ENCODE measurements at places on chromosomes 7 and 10.

DNA sequence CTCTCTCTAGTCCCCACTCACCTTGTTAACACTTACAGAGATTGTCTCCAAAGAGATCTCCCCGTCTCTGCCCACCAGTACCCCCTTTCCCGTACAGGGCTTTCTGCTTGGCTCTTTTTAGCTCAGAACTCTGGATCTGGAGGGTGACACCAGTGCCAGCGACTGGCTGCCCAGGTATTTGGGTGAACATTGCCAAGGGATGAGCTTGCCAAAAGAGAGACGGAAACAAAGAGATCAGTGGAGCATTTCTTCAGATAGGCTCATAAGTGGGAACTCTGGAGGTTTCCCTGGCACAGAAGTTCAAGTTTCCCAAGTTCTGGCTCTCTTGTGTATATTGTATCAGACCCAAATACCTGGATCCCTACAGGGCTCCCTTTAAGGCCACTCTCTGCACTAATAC is 30.0 kb downstream of the STRIP2 start:
- DNase-seq, result no peak

GRCh38 chr7:143050931-143051330 is 1.2 kb upstream of the OR6V1 start:
- DNase-seq, result no peak

DNA sequence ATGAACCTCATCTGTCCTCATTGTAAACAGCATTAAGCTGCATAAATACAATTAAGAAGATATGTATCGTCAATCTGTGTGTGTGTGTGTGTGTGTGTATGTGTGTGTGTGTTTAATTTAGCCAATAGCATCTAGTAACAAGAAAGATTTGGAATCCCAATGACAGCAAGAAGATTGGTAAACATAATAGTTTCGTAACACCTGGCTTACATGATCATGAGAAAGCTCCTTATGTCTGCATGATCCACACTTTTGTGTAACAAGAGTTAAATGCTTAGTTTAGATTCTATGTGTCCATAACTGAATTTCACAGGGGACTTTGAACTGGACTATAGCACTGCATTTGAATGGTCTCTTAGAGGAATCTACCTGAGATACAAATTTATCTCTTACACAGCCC is 191.0 kb upstream of the BET1 start:
- no peak for DNase-seq

- DNase-seq, result no peak
Measured at GRCh38 chr7:27586825-27587224, 75.9 kb downstream of the HIBADH start.

- no peak for DNase-seq
Measured at GRCh38 chr10:21950566-21950965, 53.0 kb downstream of the DNAJC1 start.

GRCh38 chr7:50656141-50656895 is 91.1 kb upstream of the DDC start:
- no peak for DNase-seq

DNA sequence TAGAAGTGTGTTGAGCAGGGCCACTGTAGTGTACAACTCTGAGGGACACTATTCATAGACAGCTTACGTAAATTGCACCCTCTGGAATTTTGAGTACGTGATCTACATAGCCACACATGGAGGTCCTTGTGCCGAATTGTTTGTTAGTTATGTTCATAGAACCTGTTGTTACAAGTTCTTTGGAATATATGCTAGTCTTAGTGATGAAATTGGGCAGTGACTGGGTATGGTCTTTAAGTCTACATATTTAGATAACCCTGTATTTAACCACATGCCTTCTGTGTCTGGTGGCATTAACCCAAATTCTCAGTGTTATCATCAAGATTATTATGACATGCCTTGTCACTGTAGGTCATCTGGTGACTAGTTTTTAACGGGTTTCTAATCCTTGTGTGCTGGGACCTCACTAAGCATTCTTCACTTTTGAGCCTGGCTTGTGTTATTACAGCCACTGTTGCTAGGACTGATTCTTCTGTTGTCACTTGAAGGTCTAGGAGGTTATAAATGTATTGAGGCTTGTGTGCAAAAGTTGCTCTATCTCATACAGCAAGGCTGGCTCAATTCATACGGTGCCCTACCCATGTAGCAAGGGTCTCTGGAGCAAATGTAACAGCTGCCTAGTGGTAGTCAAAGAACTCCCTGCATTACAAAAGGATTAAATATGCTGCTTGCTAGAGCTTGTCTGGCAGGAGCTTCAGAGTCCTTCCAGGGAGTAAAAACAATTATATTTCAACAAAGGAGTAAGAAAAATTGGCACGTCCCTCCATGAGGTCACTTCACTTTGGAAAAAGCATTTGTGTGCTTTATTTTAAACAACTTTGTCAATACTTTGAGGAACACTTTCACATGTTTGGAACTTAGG is 65.4 kb downstream of the CDK14 start:
- no peak for DNase-seq

GRCh38 chr10:80155696-80156215 is 23.2 kb downstream of the PLAC9 start:
- no peak for DNase-seq

GRCh38 chr10:122746408-122746807 is 46.8 kb upstream of the C10orf120 start:
- DNase-seq, result no peak

DNA sequence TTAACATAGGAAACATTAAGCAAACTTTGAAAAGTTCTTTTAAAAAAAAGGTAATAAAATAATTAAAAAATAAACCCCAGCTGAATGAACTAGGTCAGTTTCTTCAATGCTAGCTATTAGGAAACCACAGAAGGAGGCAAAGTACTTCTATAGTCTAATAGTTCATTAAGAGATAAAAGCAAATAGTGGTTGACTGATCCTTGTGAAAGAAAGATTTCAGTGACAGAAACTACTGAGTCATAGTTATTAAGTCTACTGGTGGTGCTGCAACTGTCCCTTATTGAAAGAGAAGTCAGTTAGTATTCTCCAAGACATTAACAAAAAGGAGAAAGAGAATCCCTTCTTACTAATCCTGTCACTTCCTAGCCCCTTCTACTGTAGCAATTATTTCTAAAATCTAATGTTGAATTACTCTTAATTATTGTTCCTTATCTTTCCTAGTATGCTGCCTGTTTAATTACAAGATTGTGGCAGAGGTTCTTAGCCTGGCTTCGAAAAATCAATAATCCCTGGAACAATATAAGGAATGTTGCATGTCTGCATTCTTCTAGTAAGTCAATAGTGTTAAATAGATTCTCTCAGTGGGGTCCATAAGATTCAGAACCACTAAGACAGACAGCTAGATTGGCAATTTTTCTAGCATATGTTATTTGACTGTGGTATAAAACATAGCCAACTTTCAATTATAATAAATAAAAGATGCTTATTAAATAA is 18.2 kb downstream of the TCTN3 start:
- DNase-seq, result no peak

DNA sequence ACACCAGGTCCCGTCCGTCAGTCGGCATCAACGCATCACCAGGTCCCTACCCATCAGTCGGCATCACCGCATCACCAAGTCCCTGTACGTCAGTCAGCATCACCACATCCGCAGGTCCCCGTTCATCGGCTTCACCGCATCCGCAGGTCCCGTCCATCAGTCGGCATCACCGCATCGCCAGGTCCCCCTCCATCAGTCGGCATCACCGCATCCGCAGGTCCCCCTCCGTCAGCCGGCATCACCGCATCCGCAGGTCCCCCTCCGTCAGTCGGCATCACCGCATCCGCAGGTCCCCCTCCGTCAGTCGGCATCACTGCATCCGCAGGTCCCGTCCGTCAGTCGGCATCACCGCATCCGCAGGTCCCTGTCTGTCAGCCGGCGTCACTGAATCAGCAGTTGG is 55.1 kb downstream of the IGF2BP3 start:
- no peak for DNase-seq

DNA sequence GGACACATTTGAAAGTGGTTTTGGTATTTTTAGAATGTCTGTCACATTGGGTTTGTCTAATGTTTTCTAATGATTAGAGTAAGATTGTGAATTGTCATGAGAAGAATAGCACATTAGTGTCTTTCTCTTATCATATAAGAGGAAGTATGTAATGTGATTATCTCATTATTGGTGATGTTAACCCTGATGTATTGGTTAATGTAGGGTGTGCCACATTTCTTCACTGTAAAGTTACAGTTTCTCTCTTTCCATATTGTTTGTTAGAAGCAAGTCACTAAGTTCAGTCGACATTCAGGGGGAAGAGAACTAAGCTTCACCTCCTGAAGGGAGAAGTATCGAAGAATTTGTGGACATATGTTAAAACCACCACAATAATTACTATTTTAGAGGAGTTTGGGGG is 56.3 kb upstream of the DNAH11 start:
- DNase-seq, result no peak

DNA sequence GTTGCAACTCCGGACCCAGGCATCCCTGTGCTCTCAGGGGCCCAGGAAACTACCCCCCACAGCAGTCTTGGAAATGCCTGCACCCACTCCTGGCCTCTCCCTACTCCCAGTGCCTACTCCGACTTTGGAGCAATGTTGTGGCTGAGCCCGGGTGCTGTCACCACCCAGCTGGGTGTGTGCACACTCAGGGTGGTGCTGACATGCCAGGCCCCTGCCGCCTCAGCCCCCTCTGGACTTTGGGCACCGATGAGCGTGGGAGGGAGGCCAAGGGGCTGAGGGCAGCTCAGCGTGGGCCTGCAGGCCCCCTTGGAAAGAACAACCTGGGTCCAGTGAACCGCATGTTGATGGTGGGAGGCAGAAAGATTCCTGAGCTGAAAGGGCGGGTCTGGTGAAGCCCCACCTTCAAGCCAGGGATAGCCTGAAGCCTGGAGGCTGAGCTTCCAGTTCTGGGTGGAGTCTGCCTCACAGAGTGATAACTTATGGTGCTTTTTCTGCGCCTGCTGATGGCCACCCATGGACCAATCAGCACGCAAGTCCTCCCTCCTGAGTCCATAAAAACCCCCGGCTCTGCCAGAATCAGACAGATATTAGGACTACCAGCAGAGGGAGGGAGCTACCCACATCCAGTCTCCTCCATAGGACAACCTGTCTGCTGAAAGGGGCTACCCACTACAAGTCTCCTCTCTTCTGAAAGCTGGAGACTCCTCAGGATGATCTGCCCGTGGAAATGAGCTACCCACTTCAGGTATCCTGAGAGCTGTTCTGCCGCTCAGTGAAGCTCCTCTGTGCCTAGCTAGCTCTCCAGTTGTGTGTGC is 380.4 kb upstream of the SORCS1 start:
- DNase-seq, result no peak

DNA sequence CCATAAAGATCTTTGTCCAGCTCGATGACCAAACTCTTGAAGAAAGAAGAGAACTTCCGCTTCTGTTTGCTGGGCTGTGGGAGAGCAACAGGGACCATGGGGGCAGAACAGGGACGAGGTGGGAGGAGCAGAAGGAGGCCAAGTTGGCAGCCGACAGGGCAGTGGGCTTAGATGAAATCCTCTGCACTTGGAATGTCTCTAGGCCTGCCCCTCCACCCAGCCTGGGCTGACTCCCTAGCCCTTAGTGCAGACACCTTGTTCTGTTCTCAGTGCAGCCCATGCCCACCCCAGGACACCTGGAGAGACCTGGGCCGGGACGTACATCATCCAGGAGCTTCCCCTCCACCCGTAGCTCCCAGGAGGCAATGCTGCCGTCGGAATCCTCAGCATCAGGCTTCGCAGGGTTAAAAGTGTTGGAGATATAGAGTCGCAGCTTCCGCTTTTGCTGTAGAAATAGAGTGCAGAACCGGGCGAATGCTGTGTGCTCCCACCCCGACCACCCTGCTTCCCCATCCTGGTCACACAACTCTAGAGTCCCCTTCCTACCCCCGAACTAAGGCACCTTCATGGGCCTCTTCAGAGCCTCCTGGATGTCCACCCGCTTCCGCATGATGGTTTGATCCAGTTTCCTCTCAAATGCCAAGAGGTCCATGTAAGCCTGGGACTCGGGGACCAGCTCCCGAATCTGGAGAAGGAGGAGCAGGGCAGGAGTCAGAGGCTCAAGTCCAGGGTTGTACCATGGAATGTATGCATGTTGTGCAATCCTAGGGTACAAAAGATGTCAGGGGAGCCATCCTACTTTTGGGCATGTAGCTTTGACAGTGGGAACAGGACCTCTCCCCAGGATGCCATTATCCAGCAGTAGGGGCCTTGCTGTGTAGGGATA is 6.1 kb downstream of the SMARCD3 start:
- no peak for DNase-seq

DNA sequence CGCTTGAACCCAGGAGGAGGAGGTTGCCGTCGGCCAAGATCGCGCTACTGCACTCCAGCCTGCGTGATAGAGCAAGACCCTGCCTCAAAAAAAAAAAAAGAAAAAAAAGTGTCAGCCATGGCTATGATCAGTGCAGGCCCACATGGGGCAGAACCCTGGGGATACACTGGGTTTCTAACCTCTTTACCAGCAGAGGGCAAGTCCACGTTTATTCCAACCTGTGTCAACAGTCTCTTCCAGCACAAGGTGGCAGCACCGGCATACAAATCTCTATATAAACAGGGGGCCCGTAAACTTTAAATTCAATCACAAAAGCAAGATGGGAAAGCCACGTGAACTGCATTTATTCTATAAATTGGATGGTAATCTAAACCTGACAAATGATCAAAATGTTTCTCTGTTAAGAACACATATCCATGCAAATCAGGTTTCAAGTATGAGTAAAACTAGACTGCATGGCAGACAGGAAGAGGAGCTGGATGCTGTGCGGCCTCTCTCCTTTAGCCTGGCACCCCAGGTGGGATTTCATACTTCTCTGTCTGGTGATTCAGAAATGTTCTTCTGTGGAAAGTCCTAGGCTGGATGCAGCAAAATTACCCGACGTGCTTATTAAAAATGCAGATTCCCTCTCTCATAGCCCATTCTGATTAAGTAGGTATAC is 60.0 kb upstream of the STEAP1B start:
- no peak for DNase-seq

DNA sequence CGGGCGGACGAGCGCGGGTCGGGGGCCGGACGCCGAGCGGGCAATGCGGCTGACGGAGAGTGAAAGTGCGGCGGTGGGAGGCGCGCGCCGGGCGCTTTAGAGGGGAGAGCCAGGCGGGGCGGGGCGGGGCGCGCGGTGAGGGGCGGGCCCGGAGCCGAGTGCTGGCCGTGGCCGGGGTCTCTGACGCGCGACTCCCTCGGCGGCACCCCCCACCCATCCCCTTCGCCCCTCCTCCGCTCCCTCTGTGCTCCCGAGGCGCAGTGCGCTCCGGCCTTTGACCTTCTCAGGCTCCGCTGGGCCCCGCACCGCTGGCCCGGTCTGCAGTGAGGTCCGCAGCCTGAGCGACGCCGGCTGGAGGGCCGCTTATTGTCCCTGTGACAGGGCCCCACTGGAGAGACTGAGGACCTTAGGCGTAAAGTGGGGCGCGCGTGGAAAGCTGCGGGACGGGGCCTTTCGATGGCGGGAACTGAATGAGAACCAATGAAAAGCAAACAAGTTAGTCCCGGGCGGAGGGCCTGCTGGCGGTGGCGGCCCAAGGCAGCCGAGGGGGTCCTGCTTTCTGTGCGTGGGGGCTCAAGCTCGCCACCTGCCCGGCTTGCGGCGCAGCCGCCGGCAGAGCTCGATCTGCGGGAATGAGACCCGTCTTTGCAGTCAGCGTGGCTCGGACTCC is at the start of gene CXCL12:
Gene CXCL12 (minus strand): TSS at position 72 of the 670 bp plus-strand sequence. CDS start 92 bp downstream, outside the sequence.
- DNase-seq, result no peak

DNA sequence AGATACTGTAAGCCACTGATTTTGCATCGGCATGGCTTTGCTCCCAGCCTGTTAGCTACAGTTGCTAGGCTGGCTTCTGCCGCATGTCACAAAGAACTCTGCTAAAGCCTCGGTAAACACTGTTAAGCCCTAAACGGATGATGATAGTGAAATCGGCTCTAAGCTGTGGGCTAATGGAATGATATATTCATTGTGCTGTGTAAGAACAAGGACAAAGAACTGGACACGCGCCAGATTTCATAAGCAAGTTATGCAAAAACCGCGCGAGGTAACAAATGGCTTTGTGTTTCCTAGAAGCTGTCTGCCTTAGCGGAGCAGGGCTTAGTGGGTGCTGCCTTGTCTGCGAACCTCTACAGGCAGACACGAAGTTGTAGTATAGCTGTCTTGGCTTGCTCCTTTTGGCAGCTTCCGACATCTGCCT is 331.3 kb upstream of the COBL start:
- DNase-seq, result no peak
